ENCODE measurements at places on chromosomes 4 and X.
A peak's percentile ranks its signal among the peaks of the same experiment; 100 is the strongest.

DNA sequence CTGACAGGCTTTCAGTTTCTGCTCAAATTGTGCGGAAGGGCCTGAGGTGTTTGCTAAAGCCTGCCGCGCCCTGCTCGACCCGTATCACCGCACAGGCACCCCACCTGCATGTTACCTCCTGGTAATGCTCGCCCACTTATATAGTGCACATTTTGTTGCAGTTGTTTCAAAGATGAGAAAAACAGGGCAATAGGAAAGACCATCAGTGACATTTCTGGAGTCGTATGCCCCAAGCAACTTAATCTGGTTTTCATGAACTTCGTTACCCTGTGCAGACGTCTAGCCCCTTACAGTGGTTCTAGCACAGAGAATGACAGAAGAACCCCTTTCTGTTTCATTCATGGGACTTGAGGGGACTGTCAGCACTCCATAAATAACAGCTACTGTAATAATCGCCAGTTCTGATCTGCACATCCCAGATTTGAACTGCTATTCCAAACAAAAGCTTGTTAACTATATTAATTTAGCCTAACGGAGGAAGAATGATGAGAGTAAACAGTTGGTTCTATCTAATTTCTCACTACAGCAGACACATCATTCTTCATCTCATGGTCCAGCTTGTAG is 940 bp upstream of the DCTD start:
- DNase-seq = no peak

DNA sequence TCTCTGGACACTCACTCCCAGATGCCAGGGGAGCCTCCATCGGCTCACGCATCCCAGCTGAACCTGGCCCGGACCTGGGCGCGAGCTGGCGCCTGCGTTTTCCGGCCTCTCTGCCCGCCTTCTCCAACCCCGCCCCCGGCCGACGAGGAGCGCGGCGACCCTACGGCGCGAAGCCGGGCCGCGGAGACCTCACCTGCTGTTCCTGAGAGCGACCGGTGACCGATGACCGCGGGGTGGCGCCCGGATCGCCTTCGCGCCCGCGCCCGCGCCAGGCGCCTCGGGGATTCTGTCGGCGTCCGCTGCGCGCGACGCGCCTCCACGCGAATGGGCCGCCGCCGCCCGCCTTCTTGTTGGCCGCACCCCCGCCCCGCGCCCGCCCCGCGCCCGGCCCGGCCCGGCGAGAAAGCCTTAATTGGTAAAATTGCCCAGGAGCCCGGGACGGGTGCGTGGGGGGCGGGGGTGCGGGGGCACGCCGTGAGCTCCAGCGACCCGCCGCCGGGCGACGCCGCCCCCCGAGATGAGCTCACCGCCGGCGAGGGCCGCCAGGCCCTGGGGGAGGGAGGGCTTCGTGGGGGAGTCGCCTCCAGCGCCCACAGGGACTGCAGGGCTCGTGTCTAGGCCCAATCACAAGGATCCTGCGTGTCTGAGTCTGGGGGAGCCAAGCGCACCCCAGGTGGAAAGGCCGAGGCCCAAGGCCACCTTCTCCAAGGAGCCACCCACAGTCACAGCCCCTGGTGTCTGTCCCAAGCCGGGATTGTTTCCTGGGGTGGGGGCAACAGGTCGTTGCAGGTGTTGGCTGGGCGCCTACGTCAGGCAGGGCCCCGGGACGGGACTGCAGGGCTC is at the start of gene FLNA:
Gene FLNA (minus strand): TSS at position 322 of the 843 bp plus-strand sequence. CDS start 3,389 bp downstream, outside the sequence.
- peak; percentile 28 for DNase-seq

DNA sequence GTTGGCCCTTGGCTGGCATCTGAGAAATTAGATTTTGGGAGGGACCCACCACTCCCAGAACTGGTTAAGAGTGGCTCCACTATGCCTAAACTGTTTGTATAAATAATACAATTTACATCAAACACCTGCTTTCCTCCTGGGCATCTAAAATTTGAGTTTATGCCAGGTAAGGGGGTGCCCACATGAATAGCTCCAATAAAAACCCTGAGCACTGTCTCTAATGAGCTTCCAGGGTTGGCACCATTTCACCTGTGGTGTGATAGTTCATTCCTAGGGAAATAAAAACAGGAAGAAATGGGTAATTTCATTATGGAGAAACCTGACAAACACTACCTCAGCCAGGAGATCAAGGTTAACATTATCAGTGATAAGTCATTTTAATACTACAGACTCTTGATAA is 119.7 kb downstream of the FRYL start:
- no peak for DNase-seq

- DNase-seq = no peak
These were observed 3.1 kb downstream of the TFDP3 start for GRCh38 chrX:133215017-133215416.

- DNase-seq = no peak
These were observed 1212.2 kb upstream of the TENM3 start for GRCh38 chr4:181030961-181031360.

- peak; percentile 56 for DNase-seq
These were observed 34.0 kb upstream of the GRPEL1 start for GRCh38 chr4:7101692-7102515.

Measured in stimulated activated CD4-positive, alpha-beta T cell treated with anti-CD3 and anti-CD28 coated beads, TNF-alpha, amount 100 ng/mL, for 24 hours (primary cell).